ENCODE measurements at places on chromosomes 13 and 19.

- peak; percentile 69 for DNase-seq
Measured at GRCh38 chr19:35648017-35648961, at the start of gene COX6B1. COX6B1 (plus strand) TSS chr19:35648323; CDS start chr19:35651244, 2,921 bp downstream.

DNA sequence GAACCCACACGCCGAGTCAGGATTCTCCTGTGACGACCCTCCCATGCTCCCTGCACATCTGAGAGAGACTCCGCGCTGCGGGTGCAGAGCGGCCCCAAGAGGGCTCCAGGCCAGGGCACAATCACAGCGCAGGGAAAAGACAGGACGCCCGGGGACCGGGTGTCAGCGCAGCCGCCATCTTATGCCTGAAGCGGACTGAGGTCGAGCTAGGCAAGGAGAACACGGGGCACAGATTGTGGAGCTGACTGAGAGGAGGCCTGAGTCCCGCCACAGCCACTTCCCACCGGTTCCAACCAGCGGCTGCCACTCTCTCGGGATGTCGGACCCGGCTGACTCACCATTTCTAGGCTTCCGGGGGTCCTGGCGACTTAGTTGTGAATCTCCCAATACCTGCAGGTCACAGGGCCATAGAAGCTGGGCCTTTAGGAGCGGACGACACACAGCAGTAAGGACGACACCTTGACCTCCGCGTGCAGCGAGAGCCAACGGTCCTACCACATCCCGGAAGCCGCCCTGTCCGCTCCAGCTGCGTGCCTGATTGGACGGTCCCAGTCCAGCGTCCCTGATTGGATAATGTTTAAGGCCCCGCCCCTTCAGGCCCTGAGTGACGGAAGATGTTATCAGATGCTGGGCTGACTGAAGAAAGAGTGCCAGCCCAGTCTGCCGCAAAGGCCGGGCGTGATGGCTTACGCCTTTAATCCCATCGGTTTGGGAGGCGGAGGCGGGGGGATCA is at the start of gene ZNF728:
Gene ZNF728 (minus strand): TSS at position 487 of the 733 bp plus-strand sequence. CDS start 146 bp downstream, at position 341.
- DNase-seq = no peak

GRCh38 chr13:31772231-31772630 is 32.9 kb downstream of the RXFP2 start:
- DNase-seq = no peak

DNA sequence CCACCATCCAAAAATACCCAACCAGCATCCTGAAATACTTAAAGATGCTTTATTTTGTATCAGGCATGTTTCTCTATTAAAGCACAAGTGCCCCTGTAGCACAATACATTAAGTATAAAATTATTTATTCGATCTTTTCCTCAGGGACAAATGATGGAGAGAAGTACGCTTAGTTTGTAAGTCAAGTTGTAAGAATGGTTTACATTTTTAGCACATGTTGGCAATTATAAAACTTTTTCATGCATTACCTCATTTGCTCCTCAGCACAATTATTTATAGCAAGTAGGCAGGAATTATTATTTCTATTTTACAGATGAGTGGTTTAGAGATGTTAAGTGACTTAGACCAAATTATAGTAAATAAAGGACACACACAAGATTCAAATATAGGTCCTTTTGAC is 232.6 kb upstream of the HTR2A start:
- DNase-seq = no peak

- DNase-seq = no peak
Measured at GRCh38 chr13:101535192-101535746, 82.8 kb downstream of the ITGBL1 start.

GRCh38 chr13:93435651-93436050 is 209.0 kb downstream of the GPC6 start:
- no peak for DNase-seq

DNA sequence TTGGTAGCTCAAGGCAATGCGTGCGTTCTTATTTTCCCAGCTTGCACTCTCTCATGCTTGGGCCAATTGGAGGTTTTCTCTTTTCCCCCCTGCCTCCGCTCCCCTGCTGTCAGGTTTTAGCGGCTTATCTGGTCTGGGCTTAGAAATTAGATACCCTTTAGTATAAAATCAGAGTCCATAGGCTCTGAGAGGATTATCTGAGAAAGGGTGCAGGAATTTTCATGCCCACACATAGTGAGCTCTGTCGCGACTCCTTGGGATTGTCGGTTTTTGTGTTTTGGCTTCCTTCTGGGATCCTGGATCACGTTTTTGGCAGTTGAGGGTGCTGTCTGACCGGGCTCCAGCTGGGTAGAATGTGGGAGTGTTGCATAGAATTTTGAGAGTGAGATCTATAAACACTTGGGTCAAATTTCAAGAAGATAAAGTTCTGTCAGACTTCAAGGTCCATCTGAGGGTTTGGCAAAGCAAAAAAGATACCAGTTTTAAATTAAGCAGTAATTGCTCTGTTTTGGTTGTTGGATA is 12.4 kb downstream of the CHAF1A start:
- no peak for DNase-seq

DNA sequence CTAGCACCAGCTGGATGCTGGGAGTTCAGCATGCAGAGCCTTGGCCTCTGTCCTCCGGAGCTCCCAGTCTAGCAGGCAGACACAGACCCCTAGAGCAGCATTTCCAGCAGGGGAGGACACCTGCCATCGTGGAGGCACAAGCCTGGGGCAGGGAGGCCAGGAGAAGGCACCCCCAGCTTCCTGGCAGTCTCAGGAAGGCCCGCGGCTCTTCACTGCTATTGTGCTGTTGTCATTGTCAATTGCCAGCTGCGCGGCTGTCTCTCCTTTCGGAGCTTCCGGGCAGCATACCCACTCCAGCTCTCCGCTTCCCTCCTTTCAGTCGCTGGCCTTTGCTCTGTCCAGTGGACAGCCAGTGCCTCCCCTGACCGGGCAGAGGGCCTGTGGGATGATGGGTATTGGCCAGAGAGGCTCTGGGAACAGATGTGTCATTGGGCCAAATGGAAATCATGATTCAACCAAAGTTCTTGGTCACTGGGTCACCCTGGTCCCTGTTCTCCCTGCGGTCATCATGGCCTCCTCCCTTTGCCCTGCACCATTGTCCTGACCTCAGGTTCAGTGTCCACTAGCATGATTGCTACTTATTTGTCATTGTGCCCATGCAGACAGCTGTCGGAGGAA is 93.0 kb downstream of the SLC7A1 start:
- DNase-seq = no peak

DNA sequence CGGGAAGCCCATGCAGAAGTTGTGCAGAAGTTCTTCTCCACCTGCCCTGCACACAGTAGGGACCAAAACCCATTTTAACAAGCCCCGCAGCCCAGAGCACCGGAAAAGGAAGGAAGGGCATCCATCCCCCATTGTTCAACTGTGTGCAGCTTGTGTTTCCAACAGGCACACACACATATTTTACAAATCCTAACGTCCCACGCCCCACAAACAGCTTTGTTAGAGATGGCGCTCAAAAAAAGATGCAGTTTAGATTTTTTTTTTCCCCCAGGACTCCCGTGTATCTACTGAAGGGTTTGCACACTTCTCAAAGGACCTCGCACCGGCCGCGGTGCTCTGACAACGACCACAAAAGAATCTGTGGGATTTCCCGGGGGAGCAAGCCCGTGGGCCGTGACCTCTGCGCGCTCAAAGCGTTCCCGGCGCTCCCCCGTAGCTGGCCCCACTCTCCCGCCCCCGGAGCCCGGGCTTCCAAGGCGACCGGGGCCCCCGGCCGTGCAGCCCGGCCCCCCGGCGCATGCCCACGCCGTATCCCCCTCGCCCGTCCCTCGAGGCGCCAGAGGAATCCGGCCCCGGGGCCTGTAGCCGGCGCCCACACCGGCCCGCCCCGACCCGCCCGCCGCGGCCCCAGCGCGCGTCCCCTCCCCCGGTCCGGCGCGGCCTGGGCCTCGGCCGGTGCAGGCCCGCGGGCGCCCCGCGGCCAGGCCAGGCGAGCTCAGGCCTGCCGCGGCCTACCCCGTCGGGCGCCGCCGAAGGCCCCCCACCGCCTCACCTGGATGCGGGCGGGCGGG is 523 bp downstream of the ELAVL1 start:
- no peak for DNase-seq

- DNase-seq = no peak
Measured at GRCh38 chr13:75395066-75395465, 86.9 kb downstream of the TBC1D4 start.

- no peak for DNase-seq
Measured at GRCh38 chr19:42093926-42094325, 18.0 kb downstream of the ZNF574 start.

DNA sequence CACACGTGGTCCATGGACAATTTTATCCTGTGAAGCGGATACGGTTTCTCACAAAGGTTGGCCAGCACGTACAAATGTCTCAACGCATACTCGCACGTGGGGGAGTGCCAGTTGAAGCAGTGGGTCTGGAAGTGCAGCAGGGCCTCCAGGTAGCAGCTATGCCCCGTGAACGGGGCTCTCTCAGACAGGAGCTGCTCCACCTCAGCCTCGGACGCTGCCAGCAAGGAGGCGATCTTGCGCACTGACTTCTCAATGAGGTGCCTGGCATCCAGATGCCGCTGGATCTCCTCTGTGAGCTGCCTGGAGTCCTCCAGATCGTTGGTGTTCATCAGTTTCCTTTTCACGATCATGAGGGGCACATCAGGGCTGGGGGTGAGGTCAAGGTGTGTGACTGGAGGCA is 2272.0 kb downstream of the PCDH9 start:
- no peak for DNase-seq

- DNase-seq = no peak
Measured at GRCh38 chr19:8335343-8336071, 7.6 kb downstream of the KANK3 start.

GRCh38 chr19:3852614-3853254 is 16.1 kb downstream of the ZFR2 start:
- peak; percentile 14 for DNase-seq

All from stimulated activated CD8-positive, alpha-beta memory T cell treated with anti-CD3 and anti-CD28 coated beads, Interleukin-7, amount 100 ng/mL, for 1 hour (primary cell).